ENCODE measurements at places on chromosomes 12 and 14.
A peak's percentile ranks its signal among the peaks of the same experiment; 100 is the strongest.

DNA sequence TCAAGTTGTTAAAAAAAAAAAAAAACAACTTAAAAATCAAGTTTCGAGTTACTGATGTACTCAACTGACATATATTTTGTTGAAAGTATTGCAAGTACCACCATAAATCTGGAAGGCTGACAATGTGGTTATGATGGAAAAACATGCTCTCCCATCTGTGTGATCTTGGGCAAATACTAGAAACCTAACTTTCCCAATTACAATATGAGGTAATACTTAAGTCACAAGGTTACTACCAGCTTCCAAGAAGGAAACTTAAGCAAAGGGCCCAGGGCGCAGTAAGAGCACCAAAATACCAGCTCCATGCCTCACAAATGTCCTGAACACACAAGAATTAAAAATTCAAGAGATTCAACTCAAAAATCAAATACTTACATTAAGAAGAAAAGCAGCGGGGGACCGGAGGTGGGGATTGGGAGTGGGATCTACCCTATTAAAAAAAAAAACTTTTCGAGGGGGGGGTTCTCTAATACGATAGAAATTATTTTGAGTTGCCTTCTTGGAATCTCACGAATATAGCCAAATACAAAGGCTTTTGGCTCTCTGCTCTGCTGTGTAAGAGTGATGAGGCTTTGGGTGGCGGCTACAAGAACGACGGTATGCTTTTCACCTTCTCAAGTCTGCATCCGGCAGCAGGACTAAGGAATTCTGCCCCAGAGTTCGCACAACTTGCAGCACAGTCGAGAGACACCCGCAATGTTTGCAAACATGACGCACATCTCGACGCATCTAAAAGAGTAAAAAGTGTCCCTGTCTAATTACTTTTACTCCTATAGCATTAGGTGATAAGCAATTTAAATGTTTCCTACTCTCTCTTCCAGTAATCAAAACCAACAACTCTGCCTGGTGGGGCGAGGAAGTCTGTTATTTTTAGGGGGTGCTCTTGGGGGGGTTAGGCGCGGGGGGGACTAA lies 1.1 kb downstream of the SAV1 start:
- DNase-seq: no peak

DNA sequence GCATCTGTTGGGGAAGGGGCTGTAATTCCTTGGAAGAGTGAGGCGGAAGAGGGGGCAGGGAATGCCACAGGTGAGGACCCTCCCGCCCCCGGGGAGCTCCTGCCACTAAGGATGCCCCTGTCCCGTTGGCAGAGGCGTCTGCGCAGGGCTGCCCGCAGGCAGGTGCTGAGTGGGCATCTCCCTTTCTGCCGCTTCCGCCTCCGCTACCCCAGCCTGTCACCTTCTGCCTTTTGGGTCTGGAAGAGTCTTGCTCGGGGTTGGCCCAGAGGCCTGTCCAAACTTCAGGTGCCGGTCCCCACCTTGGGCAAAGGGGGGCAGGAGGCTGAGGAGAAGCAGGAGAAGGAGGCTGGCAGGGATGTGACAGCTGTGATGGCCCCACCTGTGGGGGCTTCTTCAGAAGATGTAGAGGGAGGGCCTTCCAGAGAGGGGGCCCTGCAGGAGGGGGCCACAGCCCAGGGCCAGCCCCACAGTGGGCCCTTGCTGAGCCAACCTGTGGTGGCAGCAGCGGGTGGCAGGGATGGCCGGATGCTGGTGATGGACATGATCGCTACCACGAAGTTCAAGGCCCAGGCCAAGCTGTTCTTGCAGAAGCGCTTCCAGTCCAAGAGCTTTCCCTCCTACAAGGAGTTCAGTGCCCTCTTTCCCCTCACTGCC lies 10.0 kb downstream of the VRTN start:
- DNase-seq: no peak

DNA sequence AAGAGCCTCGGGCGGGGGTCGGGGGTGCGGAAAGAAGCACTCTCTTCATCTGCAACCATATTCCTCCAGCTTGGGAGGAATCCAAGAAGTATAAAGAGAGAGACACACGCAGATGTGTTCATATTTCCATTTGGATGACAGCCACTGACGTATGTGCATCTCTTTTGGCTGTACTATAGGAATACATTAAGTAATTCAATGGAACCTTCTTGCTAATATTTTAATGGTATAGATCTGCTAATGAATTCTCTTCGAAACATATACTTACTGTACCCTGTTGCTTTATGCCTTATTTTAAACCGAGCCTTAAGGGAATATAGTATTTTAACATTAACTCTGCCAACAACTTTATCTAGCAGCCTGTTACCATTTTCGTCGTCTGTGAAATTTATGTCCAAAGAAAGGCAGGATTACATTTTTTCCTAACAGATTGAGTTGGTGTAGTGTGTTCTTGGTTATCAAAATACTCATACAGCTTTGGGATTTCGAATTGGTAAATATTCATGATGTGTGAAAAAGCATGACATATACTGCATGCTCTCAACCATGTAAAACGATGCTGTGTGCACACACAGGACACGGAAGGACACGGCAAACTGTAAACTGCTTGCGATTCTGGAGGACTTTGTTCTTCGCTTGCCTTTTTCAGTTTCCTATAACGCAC lies 84.5 kb downstream of the CCDC88C start:
- no peak for DNase-seq

GRCh38 chr12:118136559-118137003 lies 657 bp downstream of the PEBP1 start:
- DNase-seq: peak; percentile 92

- DNase-seq: no peak
Measured at GRCh38 chr14:63760014-63760413, 32.1 kb upstream of the SGPP1 start.

GRCh38 chr12:65894088-65894487 lies 69.8 kb downstream of the HMGA2 start:
- no peak for DNase-seq

- DNase-seq: no peak
Measured at GRCh38 chr14:34251662-34252061, 210.4 kb downstream of the SPTSSA start.

- DNase-seq: no peak
Measured at GRCh38 chr12:106600503-106600902, 17.7 kb downstream of the RFX4 start.

GRCh38 chr14:68968051-68968450 lies 11.1 kb downstream of the ACTN1 start:
- no peak for DNase-seq

DNA sequence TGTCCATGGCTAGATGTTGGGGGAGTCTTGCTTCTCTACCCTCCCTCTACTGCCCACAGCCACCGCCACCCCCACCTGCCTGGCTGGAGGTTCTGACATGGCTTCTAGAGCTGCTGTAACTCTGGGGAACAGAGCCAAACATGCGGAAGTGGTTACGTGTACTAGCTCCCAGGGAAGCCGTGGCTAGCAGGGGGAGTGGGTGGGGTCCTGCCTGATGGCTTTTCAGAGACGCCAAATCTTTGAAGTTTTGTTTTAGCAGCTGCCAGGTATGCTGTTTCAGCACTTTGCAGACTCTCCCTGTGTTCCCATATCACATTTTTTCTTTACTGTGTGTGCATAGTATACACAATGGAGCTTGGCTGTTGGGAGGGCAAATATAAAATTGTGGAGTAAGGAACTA lies 150.3 kb downstream of the TGFB3 start:
- DNase-seq: no peak

DNA sequence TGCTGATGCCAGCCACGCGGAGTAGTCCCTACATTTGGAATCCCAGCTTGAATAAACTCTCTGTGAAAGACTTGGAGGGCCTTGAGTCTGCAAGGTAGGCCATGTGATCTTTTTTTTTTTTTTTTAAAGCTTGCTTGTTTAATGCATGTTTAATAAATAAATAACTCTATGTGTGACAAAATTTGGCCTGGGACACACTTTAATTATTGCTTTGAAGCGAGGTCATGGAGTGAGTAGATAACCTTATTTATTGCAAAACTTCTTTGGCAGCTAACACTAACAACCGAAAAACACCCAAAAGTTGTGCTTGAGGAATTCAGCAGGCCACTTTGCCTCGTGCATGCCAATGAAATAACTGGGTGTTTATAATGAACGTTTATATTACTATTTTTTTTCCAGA lies 382.2 kb downstream of the FLRT2 start:
- no peak for DNase-seq

All from right lobe of liver (tissue), 6 donors.